ENCODE measurements at places on chromosomes 13 and 19.

DNA sequence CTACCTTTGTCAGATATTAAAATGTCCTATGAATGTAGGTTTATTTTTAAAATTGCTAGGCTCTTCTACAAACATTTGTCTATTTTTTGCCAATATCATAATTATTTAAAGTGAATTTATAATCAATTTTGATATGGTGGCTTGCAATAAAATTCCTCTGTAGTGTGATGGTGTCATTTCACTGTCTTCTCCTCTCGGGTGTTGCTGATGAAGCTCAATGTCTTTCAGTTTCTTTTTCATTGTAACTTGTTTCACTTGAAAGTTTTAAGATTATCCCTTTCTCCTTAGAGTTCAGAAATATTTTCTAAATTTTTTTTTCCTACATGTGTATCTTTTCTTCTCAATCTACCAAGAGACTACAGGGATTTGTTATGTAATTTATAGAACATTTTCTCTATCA, 267.1 kb upstream of the EDNRB start:
- DNase-seq: no peak

DNA sequence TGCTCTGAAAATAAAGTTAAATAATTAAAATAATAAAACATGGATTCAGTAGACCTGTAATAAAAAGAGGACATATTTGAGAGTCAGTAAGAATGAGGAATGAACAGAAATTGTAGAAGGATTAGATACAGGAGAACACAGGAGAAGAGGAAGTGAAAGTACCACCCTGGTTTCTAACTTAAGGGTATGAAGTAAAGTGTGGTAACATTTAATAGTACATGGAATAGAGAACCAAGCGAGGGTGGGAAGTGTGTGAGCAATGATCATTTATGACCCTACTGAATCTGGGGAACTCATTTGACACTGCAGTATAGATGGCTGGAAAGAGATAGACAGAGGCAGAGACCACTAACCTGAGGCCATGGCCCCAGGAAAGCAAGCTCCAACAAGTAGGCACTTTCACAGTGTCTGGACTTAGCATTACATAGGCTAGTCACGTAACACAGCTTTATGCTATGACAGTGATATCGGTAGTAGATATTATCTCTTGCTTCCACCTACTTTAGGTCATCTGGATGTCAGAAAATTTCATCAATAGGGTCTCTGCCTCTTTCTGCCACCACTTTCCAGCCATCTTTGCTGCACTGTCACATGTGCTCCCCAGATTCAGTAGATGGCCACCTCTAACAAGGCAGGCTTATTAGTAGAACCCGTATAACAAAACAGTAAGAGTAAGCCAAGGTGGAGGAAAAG, 633.9 kb upstream of the MIR17HG start:
- no peak for DNase-seq

- DNase-seq: peak; percentile 68
Measured at GRCh38 chr13:73991884-73992283, 142.3 kb downstream of the KLF12 start.

DNA sequence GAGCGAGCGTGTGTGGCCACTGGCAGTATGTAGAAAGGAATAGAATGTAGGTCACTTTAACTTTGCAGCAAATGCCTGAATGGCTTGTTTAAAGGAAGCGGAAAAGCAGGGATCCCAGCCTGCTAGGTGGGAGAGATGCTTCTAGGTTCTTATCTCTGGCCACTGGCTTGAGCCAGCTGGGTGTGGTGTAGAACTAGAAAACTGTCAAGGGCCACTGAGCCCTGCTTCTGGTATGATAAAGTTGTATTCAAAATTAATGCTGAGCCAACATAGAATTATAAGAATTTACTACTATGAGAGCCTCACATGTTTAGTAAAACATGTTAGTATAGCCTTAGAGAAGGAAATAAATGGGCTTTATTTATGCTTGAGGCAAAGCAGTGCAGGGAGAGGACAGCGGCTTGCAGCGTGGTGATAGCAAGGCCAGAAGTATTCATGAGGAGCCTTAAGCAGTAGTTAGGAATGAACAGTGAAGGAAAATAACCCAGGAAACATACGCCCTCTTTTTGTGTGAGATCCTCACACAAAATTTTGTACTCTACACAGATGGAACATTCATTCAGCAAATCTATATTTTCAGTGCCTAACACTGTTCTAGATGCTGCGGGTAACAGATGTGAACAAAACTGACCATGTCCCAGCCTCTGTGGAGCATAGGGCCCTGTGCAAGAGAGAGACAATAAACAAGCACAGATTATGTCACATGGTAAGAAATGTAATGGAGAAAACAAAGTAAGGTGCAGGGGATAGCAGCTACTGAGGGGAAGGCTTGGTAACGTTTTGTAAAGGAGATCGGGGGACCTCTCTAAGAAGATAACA, 863.2 kb downstream of the DIAPH3 start:
- DNase-seq: no peak

GRCh38 chr13:57996717-57997116, 365.2 kb downstream of the PCDH17 start:
- no peak for DNase-seq

DNA sequence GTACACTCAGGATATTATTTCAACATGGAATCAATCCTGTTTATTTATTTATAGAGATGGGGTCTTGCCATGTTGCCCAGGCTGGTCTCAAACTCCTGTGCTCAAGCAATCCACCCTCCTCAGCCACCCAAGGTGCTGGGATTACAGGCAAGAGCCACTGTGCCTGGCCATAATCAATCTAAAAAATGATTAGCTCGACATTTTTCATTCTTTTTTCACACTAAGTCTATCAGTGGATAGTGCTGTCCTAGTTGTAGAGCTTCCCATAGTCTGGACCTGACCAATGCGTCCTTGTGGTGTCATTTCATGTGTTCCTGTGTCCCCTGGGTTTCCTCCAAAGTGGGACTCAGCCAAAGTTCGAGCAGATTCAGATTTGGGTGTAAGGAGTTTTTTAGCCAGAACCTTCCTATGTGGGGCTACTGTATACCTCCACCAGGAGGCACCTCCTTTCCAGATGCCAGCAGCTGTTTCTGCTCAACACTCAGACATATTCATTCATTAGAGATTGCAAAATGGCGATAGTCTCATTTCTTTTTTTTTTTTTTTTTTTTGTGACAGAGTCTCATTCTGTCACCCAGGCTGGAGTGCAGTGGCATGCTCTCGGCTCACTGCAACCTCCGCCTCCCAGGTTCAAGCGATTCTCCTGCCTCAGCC, 61.1 kb downstream of the MAP4K1 start:
- DNase-seq: no peak

- DNase-seq: no peak
Measured at GRCh38 chr19:39710333-39710890, 6.1 kb downstream of the LGALS14 start.

DNA sequence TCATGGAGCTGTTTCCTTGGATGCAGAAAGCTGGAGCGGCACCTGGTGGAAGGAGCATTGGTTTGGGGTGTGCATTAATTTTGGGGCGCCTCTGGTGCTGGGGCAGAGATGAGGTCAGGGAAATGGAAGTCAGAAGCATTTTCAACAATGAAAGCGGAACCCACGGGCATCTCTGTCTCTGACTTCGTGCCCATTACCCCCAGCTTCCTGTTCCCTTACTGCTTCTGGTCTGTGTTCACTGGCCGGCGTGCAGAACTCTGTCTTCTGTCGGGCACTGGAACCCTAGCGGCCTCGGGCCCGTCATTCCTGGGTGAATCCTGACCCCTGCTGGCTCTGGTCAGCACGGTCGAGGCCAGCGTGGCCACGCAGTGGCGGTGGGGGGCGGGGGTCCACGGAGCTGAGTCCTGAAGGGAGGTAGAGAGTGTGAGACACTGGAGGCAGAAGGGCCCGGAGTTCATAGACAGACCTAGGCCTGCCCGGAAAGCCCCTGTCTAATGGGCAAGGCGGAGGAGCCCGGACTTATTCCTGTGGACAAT, 7.9 kb upstream of the LINGO3 start:
- no peak for DNase-seq

GRCh38 chr13:106507560-106508274, 27.7 kb downstream of the EFNB2 start:
- DNase-seq: no peak

- no peak for DNase-seq
Measured at GRCh38 chr19:47057328-47057727, 8.9 kb upstream of the TMEM160 start.

GRCh38 chr19:46474211-46474610, 2.8 kb upstream of the PNMA8A start:
- no peak for DNase-seq

GRCh38 chr13:66745307-66745706, 484.8 kb downstream of the PCDH9 start:
- no peak for DNase-seq

GRCh38 chr13:106506286-106506685, 29.2 kb downstream of the EFNB2 start:
- no peak for DNase-seq

GRCh38 chr13:86006317-86006716, 207.1 kb upstream of the SLITRK6 start:
- DNase-seq: no peak

- no peak for DNase-seq
Measured at GRCh38 chr19:33089010-33089409, 8.0 kb downstream of the GPATCH1 start.
